Chondrocyte (in vitro differentiated cells): ENCODE measurements at places on chromosomes 16 and 17. TPM values are rescaled to one million over a fixed set of nuclear protein-coding genes. Genes with fewer than 3 reads are reported as not detected.

DNA sequence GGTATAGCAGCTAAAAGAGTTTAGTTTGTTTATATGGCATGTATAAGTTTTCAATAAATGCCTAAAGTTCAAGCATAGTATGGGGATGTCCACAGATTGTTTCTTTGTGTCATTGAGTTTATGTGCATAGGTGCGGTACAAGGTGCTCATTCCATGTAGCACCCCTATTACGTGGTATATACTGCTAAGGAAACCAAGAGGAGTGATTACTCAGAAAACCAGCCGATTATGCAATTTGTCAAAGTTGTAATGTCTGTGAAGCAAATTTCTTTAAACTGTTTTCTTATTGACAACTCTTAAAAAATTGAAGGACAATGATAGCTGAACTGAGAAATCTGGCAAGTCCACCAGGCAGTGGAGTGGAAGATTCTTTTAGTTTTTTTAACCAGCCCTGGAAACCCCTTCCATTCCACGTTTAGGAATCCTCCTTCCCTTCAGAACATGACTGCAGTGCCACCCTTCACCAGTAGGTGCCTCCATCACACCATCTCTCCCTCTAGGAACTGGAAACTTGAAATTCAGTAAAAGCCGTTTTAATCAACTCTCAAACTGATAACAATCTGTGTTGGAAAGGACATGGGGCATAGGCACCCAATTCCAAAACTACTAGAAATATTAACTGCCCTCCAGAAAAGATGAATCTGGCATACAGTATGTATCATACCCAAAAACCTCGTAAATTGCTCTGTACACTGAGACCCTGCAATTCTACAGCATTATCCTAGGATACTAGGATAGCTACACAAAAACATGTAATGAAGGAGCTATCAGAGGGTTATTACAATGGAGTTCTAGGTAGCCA lies 43.5 kb downstream of the REXO5 start:
- no peak for DNase-seq

Gene TSPOAP1
- 1.3 to 2.0 TPM in 2 of 3 replicates, not detected in the other for total RNA-seq

Gene HSPB9
- total RNA-seq, result not detected in 3 replicates

- no peak for DNase-seq
These were observed 85.0 kb upstream of the DNAJA2 start for GRCh38 chr16:47058295-47059086.

Gene MYBBP1A
- total RNA-seq, result 33.6 to 58.2 TPM (median 36.4 TPM) in 3 replicates

Gene HS3ST3A1
- 8.8 to 11.5 TPM (median 10.6 TPM) in 3 replicates for total RNA-seq

DNA sequence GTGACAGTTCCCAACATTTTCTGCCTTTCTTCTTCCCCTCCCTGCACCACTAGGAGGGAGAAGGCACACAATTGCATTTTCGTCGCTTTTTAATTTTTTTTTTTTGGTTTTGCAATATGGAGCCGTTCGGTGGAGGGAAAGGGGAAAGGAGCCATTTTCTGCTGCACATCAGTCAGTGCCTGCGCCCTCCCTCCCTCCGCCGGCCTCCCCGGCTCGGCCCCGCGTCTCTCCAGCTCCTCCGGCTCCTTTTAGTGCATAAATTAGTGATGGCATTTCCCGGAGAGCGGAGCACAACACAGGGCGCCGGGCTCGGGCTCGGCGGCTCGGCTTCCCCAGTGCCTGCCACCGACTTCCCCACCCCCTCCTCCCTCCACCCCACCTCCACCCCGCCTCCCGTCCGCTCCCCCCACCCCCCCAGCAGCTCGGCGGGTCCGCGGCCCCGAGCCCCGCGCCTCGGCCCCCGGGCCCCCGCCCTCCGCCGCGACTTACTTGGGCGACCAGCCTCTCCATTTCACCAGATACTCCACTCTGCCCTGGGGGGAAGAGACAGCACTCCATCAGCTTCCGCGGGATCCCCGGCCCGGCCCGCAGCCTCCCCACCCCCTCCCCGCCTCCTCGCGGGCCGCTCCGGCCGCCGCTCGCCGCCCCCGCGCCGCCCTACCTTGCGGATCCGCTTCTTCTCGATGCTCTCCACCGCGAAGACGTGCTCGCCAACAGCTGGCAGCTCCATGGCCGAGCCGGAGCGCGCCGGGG lies 542 bp downstream of the CBX4 start:
- DNase-seq, result no peak

Gene HBA2
- not detected in 3 replicates for total RNA-seq

DNA sequence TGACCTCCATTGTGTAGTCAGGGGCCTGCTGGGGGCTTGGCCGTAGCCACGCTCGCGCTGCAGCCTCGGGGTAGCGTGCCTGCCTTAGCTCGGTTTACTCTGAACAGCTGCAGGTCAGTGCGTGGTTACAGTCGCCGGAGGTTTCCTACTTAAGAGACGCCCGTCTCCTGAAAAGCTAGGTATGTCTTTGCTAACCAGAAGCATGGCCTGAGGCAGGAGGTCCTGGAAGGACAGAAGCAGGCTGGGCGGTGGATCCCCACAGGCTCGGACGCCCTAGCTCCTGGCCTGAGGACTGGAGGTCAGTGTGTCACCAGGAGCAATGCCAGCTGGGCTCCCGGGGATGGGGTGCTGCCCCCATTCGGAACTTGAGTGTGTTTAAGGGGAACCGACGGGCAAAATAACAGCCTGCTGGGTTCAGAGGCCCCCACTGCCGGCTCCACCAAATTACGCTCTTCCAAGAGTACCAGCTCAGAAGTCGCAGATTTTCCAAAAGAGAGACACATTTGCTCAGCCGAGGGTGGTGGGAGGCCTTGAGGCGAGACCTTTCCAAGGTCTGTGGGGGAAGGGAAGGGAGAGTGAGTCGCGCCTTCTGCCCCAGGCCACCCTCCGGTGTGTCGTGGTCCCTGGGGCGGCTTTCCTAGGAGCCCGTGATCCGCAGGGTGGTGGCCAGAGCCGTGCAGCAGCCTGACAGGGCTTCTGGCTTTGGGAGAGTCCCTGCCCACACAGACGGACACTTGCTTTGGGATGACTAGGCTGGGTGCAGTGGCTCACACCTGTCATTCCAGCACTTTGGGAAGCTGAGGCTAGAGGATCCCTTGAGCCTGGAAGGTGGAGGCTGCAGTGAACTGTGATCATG lies 3.9 kb upstream of the GNG13 start:
- no peak for DNase-seq

GRCh38 chr16:69563605-69564580 lies 1.9 kb upstream of the NFAT5 start:
- DNase-seq, result no peak

Gene CCDC200
- not detected in 3 replicates for total RNA-seq

Gene ZNF469
- total RNA-seq, result 19.0 to 62.8 TPM (median 60.5 TPM) in 3 replicates

Gene ABCA10
- total RNA-seq, result 0.50 to 0.92 TPM (median 0.87 TPM) in 3 replicates

DNA sequence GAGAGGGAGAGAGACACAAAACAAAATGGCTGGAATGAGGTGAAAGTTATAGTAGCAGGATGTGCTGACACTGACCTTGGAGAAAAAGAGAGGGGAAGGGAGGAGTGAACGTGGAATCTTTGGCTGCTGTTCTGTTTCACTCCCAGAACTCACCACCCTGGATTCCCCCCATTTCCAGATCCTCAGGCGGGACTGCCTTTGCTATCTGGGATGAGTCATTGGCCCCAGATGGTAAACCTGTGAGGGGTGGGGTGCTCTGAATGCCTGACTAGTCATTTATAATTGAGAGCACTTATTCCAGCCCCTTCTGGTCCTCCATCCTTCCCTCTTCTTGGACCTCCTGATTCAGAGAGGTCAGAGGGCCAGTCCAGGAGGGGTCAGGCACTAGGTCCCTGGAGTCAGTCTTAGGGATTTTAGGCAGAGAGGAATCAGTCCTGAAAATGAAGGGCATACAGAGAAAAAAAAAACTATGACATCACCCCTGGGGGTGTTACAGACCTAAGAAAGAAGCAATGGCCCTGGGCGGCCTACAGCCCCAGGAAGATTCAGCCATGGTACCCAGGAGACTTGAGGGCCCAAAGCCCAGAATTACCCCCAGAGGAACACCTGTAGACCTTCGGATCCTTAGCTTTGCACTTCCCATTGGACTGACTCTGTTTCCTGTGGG lies 2.2 kb upstream of the ZG16 start:
- no peak for DNase-seq

GRCh38 chr17:77951123-77951522 lies 7.4 kb upstream of the TNRC6C start:
- DNase-seq, result no peak

DNA sequence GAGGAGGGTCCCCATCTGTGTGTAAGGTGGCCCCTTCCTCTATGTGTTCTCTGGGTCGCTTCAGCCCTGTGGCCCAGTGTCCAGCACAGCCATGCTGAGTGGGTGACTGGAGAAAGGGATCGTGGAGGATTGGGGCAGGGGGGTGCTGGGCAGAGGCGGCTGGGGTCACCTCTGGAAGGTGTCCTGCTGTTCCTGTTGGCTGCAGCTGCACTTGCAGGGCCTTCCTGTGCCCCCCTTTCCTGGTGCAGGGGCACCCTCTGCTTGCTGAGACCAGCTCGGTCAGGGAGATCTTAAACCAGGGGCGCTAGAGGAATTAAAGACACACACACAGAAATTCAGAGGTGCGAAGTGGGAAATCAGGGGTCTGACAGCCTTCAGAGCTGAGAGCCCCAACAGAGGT lies 11.1 kb downstream of the IL32 start:
- no peak for DNase-seq

- no peak for DNase-seq
These were observed 3.1 kb downstream of the ABAT start for GRCh38 chr16:8677481-8677880.

GRCh38 chr16:78072275-78072674 lies 27.2 kb upstream of the WWOX start:
- DNase-seq, result no peak

DNA sequence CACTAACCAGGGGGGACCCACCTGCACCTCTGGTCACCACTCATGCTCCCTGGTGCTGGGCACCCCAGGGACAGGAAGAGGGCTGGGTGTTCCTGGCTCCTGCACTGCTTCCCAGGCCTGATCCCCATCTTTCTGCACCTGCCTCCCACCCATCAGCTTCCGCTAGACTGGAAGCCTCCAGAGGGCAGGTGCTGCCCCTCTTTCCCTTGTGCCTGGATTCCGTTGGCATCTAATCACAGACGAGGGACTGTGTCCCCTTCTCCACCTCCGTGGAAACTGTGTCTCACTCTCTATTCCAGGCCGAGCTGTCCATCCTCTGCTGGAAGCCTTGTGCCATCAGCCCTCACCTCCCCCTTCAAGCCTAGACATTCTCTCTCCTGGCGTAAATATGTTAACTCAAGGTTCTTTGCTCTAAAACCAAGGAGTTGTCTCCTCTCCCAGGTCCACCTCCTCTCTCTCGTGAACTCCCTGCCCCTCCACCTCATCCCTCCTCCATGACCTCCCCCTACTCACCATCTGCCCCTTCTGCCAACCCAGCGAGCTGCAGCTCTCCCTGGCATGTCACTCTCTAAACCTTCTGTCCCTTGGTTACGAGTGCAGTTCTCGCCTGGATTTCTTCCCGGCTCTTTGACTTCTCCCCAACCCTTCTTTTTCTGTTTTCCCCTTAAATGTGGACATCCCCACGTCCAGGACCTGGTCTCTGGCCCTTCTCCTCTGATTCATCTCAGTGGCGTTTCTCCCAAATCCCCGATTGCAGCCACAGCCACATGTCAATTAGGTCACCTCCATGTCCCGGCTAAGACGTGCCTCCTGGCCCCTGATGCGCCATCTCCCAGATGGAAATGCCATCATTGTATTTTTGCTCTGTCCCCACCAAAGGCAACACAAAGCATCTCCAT lies 107.7 kb downstream of the SEC14L1 start:
- DNase-seq, result no peak

DNA sequence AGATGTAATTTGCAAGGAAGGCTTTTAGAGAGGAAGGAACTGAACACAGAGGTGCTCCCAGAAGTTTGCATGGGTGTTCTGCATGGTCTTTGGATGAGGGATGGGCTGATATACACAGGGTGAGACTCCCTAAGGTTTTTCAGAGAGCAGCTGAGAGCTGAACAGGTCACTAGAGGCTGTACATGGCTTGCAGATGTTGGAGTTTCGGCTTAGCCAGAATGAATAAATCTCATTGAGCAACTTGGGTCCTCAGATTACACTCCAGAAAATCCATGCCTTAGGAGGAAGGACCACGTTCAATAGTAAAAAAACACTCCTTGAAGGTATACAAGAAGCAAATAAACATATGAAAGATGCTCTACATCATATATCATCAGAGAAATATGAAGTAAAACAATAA lies 7.5 kb upstream of the ITGB3 start:
- no peak for DNase-seq

- DNase-seq, result no peak
These were observed 2.1 kb downstream of the HCRT start for GRCh38 chr17:42182927-42183734.

Gene CA7
- not detected in 3 replicates for total RNA-seq

DNA sequence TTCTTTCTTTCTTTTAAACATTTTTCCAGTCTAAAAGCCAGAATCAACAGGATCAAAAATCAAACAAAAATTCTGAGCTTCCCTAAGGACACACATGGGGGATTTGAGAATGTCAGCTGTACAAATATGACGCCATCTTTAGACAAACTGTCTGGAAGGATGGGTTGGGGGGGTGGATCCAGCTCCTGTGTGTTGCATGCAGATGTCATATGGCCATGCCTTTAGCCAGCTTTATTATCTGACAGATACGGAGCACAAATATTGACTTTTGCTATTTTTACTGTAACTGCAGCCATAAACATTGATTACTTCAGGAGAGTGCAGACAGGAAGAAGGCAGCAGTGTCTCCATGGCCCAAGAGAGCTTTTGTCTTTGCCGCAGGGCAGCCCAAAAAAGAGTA lies 279.4 kb upstream of the ELAC2 start:
- DNase-seq, result no peak

GRCh38 chr16:78759596-78759995 lies 660.1 kb downstream of the WWOX start:
- no peak for DNase-seq

Gene FAM222B
- 18.5 to 22.7 TPM (median 21.0 TPM) in 3 replicates for total RNA-seq

- no peak for DNase-seq
These were observed 25.7 kb downstream of the STAT5A start for GRCh38 chr17:42313773-42314566.

DNA sequence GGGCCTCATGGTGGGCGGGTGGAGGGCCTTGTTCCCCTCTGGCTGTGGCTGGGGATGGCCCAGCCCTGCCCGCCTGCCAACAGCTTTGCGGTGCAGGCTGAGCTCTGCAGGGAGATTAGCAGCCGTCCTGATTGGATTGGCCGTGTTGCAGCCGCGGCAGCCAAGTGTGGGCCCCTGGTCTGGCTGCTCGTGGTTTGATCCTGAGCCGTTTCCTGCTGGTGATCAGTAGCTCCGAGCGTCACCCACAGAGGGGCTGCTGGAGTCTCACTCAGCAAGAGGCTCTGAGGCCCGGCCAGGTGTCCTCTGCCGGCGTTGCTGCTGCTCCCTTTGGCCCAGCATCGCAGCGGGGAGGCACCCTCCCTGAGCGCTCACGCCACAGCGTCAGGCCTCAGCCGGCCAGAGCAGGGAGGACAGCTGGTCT lies 32.5 kb downstream of the BAIAP2 start:
- no peak for DNase-seq

Gene HEATR9
- not detected in 3 replicates for total RNA-seq

- no peak for DNase-seq
These were observed 451.5 kb upstream of the HSBP1 start for GRCh38 chr16:83356266-83356665.
